ENCODE measurements at places on chromosomes 12 and 14.

DNA sequence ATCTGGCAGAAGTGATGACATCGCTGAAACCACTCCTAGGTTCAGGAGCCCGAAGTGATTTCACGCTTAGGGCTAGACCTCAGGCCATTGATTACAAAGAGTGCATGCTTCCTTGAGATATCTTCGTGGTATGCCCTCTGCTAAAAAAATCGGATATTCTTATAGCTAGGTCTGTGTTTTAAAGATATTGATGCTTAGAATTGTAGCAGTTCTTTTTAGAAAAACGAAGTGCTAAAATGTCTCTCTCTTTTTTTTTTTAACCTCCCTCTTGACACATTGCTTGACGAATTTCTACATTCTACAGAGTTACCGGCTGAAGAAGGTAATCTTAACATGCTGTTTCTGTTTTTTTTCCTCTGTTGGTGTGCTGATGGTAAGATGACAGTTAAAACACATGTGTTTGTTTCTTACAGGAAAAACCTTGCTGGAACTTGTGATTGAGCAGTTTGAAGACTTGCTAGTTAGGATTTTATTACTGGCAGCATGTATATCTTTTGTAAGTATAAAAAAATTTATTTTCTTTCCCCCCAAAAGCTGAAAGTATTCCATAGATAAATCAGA is 1.3 kb downstream of the ATP2A2 start:
- peak; percentile 68 for DNase-seq

- DNase-seq, result no peak
Measured at GRCh38 chr14:53670701-53671100, 285.9 kb downstream of the BMP4 start.

GRCh38 chr14:101178184-101179072 is 274.9 kb upstream of the RTL1 start:
- DNase-seq, result no peak

- no peak for DNase-seq
Measured at GRCh38 chr12:53593707-53594106, 32.5 kb downstream of the ATF7 start.

DNA sequence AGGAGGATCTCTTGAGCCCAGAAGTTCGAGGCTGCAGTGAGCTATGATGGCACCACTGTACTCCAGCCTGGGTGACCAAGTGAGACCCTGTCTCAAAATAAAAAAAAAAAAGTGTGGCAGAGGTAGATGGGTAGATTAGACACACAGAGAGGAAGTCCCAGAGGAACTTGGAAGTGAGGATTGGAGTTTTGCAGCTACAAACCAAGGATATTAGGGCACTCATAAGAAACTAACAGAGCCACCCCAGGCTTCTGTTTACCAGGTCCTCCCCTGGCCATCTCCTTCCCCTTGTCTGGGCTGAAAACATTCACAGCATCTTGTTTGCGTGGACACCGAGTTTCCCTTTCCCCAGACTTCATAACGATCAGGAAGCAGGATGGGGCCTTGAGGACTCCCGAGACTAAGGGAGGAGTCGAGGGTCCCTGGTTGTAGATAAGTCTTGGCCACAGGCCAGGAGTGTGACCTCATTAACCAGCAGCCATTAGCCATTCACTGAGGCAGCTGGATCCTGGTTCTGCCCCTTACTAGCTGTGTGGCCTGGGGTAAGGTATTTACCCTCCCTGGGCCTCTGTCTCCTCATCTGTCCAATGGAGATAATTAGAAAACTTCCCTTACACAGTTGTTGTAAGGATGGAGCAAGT is 2.1 kb downstream of the MAP1LC3B2 start:
- DNase-seq, result no peak

- no peak for DNase-seq
Measured at GRCh38 chr14:21520767-21521166, 5.4 kb downstream of the SALL2 start.

DNA sequence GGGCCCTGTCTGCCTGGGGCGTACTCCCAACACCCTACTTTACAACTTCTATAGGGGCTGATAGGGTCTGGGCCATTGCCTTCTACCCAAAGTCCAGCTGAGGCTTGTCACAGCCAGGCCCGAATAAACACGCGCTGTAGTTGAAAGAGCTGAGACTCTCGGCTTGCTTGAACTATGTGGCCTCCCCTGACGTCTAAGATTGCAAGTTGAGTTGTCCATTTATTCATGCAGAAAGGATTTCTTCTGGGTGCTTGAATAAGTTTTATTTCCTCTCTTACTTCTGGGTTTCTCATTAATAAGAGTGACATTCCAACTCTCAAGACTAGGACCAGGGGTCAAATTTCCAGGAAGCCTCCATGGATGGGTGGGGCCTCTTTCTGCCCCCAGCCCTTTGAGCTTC is 74.4 kb upstream of the VRK1 start:
- DNase-seq, result no peak

DNA sequence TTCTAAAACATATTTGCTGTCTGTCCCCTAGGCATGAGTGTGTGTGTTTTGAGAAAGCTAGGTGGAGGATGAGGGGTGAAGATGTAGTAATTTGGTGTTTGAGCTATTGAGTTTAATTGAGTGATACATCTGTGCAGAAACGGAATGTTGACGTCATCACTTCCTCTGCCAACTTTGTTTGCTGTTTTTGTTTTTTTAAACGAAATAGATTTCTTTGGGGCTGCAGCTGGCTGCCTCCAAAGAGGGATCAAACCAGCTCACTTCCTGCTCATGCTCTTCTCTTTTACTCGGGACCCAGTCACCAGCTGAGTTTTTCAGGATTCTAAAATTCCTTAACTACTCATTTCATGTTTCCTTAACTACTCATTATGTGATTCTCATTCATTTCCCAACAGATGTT is 19.5 kb upstream of the CRACR2A start:
- no peak for DNase-seq

DNA sequence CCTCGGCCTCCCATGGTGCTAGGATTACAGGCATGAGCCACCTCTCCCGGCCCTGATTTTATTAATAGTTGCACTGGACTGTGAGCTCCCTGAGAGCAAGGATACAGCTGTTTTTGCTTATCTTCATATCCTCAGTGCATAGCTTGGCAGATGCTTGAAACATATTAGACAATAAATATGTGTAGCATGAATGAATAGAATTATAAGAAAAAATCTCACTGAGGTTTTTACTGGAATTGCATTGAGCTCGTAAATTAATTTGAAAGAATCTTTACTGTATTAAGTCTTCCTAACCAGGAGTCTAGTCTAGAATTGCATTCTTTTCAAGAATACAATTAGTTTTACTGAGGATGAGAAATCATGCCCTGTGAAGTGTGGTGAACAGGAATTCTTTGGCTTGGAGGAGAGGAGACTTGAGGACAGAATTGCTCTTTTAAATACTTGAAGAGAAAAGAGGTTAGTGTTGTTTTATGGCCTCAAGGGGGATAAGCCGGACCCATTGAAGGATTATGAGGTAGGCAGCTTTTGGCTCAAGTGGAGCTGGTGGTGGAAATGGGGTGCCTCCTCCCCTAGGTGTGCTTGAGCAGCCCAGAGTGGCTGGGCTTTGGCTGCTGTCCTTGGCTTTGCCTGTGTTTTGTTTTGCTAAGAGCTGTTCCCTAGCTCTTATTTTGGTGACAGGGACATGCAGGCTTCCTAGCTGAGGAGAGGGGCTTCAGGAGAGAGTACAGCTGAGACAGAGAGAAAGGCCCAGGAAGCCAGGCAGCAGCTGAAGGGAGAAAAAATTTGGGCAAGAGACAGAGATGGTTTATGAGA is 34.0 kb downstream of the PLEKHD1 start:
- DNase-seq, result no peak

- peak; percentile 89 for DNase-seq
Measured at GRCh38 chr14:56199095-56199981, 81.1 kb downstream of the PELI2 start.

DNA sequence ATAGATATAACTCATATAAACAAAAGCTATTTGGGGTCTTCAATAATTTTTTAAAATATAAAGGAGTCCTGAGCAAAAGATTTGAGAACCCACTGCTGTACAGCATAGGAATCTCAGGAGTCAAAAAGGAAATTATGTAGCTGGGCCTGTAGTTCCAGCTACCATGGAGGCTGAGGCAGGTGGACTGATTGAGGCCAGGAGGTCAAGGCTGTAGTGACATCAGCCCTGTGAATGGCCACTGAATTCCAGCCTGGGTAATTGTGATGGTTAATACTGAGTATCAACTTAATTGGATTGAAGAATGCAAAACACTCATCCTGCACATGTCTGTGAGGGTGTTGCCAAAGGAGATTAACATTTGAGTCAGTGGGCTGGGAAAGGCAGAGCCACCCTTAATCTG is 10.5 kb downstream of the CERS5 start:
- no peak for DNase-seq

GRCh38 chr14:55913324-55914025 is 204.7 kb upstream of the PELI2 start:
- no peak for DNase-seq

GRCh38 chr14:69260190-69260860 is 367 bp downstream of the GALNT16 start:
- peak; percentile 6 for DNase-seq

- DNase-seq, result no peak
Measured at GRCh38 chr14:104758981-104759969, 6.3 kb downstream of the SIVA1 start.

DNA sequence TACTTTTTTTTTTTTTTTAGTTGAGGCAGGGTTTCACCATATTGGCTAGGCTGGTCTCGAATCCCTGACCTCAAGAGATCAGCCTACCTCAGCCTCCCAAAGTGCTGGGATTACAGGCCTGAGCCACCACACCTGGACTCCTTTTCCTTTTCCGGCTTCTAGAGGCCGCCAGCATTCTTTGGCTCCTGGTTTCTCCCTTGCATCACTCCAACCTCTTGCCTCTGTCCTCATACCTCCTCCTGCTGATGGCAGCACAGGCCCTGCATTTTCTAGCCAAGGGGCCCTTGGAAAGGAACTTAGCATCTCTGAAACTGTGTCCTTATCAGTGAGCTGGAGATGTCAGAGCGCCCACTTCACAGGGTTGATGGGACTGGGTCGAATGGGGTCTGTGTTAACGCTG is 53.3 kb downstream of the MAP1LC3B2 start:
- no peak for DNase-seq

DNA sequence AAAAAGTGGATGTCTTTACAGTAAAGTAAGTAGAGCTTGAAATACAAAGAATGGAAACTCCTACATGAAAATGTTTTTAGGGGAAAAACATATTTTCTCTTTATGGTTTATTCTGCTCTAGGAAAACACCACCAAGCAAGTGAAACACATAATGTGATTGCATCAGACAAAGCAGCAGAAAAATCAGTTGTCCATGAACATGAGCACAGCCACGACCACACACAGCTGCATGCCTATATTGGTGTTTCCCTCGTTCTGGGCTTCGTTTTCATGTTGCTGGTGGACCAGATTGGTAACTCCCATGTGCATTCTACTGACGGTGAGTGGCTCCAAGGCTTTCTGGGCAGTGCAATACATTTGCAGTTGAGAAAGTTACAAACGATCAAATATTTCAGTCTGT is 42.6 kb upstream of the PLEKHD1 start:
- peak; percentile 5 for DNase-seq

- no peak for DNase-seq
Measured at GRCh38 chr12:127296591-127296990, 970.4 kb upstream of the TMEM132C start.

DNA sequence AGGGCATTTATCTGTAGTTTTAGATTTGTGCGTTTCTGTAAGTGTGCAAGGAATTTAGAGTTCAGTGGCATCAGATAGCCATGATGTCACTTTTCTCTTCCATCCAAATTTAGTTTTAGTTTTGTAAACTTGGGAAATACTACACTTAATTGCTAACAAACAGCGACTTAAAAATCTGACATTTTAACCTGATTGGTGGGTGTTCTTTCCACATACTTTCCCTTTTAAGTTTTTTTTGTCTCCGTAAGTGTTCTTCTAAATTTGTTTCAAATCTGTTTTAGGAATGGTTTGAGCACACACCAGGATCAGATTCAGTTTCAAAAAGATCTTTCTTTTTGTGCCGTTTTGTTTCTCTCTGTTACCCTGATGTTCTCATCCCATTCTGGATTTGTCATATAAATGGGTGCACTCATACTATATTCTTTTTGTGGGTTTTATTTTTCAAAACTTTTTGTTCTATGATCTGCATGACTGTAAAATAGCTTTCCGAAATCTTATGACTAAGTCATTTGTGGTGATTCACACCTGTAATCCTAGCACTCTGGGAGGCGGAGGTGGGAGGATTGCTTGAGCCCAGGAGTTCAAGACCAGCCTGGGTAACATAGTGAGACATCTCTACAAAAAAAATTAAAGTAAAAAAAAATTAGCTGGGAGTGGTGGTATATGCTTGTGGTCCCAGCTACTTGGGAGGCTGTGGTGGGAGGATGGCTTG is 58.9 kb downstream of the FBXO34 start:
- no peak for DNase-seq

DNA sequence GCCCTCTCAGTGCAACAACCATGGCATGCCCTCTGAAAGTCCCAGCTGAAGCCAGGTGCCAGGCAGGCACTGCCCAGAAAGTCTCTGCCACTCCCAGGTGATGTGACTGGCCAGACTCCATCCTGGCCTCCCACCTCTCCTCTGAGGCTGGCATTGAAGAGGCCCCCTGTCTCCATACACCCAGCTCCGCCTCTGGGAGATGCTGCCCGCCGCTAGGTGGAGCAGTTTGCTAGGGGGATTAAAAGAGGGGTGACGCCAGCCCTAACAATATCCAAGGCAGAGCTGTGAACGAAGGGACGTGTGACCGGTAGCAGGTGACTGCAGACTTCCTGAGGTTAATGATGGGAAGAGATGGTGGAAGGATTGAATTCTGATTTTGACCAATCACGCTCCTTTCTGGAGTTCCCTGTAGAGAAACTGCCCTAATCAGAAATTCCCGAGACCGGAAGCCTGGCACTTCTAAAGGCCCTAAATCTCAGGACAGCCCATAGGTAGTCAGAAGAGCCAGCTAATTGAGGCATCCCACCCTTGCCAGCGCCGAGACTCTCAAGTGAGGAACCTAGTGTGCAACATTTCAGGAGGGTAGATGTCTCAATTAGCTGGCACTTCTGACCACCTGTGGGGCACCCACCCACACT is 8.3 kb upstream of the PLEK2 start:
- DNase-seq, result peak; percentile 50

DNA sequence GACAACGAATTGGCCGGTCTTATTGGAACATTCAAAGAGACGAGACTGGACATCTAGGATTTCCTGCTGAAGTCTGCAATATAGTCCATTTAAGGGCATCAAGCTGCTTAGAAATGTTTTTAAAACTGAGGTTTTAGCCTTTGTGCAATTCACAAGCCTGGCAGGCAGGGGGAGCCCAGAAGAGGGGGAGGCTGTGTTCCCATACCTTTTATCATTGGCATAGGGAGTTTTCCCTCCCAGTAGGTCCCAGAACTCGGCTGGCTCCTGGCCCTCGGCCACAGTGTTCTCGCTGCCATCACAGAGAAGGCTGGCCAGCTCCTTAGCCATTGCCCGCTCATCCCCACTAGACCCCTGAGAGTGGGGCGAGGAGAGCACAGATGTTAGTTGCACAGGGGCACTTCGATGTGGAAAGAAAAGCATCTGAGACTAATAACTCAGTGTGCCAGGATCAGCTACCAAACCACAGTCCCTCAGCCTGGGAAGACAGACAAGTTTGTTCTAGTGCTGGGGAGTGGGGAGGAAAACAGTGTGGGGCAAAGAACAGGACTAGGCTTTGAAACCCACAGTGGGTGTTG is 15.1 kb downstream of the AVIL start:
- peak; percentile 44 for DNase-seq
